ENCODE measurements at places on chromosomes 13 and 19. TPM values are rescaled to one million over a fixed set of nuclear protein-coding genes. Genes with fewer than 3 reads are reported as not detected.

The SULT2B1 gene
- total RNA-seq = 0.34 TPM

The GPR4 gene
- 0.24 TPM for total RNA-seq

The CGB2 gene
- not detected for total RNA-seq

The LILRB2 gene
- total RNA-seq = not detected

The RPS19 gene
- 1,861 TPM for total RNA-seq

The TLE6 gene
- total RNA-seq = 4.3 TPM

The GRK1 gene
- not detected for total RNA-seq

The NOTCH3 gene
- total RNA-seq = 1.4 TPM

The CLEC17A gene
- total RNA-seq = not detected

The FFAR2 gene
- 0.13 TPM for total RNA-seq

The ZNF439 gene
- 0.27 TPM for total RNA-seq

The SIGLEC12 gene
- not detected for total RNA-seq
